ENCODE measurements at places on chromosomes 5 and 9. TPM values are rescaled to one million over a fixed set of nuclear protein-coding genes. Genes with fewer than 3 reads are reported as not detected.
A peak's percentile ranks its signal among the peaks of the same experiment; 100 is the strongest.

Gene PFN3
- not detected for total RNA-seq

Gene ADGRD2
- not detected for total RNA-seq

Gene TAF11L10
- total RNA-seq: not detected

Gene CAVIN4
- not detected for total RNA-seq

Gene MYOZ3
- 0.30 TPM for total RNA-seq

Gene FOXD4L6
- not detected for total RNA-seq

Gene INSYN2B
- 0.60 TPM for total RNA-seq

Gene CDK5RAP2
- 86.5 TPM for total RNA-seq

DNA sequence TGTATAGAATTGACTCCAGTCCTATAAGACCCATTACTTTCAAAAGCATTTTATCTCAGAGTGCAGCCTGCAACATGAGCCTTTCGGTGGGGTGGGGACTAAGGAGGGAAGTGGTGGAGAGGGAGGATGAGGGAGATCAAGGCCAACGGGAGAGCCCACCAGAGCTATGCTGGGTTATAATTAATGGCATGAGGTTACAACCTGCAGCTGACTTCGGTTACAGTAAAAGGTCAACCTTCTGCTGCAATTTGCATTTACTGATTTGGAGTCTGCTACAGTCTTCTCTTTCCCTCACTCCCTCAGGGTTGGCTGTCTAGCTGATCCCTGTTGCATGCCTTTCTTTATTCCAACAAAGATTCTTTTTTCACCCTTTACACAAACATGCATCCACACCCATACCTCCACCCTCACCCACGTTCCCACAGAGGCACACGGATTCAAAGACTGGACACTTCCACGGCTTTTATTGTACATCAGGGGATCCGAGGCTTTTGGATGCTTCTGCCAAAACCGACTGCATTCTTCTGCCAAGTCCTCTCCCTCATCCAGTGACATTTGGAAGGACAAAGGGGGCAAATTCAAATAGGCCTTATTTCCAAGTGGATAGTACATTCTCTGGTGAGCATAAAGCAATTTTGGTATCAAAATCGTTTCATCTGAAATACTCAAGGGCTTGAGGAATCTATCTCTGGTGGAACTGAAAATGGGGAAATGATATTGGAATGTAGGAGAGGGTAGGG lies 381.2 kb downstream of the NFIB start:
- H3K4me3 ChIP-seq: no peak overlapping the region
- H3K36me3 ChIP-seq: no peaks in the 10 kb centered on the region
- peaks cover 12% of the 10 kb centered on the region for H3K4me1 ChIP-seq
- H3K27ac ChIP-seq: no peak overlapping the region
- no peak for DNase-seq
- H3K27me3 ChIP-seq: no peaks in the 10 kb centered on the region

GRCh38 chr5:181053488-181054121 lies 13.5 kb downstream of the BTNL9 start:
- H3K4me1 ChIP-seq: peaks cover 25% of the 10 kb centered on the region
- no peak overlapping the region for H3K27ac ChIP-seq
- H3K4me3 ChIP-seq: peak overlapping the region; percentile 28
- H3K36me3 ChIP-seq: no peaks in the 10 kb centered on the region

DNA sequence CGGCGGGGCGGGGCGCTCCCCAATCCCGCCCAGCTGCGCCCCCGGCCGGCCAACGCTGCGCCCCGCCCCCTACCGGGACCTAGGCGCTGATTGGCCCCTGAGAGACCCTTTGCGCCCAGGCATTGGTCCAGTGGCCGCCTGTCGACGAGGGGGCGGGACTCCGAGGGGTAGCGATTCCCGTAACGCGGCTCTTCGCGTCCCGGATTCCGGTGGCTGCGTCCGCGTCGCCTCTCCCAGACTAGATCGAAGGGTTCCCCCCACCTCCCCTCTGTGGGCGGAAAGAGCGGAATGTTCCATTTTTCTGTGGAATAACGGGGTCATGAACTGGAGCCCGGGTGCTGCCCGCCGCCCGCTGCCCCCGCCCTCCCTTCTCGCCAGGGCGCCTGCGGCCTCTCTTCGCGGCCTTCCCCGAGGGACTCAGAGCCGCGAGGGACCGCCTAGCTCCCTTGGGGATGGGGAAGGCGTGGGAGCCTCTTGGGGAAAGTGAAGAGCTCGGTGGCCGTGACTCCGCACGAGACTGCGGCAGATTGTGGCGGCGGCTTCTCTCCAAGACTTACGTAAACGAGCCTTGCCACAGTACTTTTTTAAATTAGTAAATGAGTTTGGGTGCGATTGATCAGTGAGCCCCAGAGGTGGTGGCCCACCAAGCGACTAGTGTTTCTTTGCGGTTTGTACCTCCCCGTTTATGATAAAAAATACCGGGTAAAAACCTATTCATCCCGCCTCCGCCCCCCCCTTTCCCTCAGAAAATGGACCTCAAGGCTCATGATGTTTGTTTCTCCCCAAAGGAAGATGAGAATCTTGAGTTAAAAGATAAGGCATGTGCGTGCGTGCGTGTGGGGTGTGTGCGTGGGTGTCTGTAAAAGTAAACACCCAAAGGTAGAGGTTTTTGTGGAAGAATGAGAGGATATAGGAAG lies 493 bp upstream of the IL6ST start:
- H3K4me1 ChIP-seq: no peaks in the 10 kb centered on the region
- H3K27me3 ChIP-seq: no peaks in the 10 kb centered on the region
- peak overlapping the region; percentile 93 for H3K4me3 ChIP-seq
- no peaks in the 10 kb centered on the region for H3K36me3 ChIP-seq
- peak overlapping the region; percentile 99 for H3K27ac ChIP-seq

DNA sequence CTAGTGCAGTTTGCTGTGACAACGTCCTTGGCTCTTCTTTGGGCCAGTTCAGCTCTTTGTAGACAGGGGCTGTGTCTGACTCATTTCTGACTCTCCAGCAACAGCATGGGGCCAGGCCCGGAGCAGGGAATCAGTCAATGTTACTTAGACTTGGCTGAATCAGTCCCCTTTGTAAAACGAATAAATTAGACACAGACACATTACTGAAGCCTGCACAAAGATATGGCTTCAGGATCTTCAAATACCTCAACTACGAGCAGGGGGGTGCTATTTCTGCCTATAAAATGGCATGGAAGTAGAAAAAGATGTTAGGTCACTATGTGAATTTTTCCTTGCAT lies 204.7 kb downstream of the TTLL11 start:
- DNase-seq: no peak
- no peak overlapping the region for H3K4me3 ChIP-seq
- H3K4me1 ChIP-seq: peaks cover 48% of the 10 kb centered on the region
- H3K27ac ChIP-seq: peak overlapping the region; percentile 46

DNA sequence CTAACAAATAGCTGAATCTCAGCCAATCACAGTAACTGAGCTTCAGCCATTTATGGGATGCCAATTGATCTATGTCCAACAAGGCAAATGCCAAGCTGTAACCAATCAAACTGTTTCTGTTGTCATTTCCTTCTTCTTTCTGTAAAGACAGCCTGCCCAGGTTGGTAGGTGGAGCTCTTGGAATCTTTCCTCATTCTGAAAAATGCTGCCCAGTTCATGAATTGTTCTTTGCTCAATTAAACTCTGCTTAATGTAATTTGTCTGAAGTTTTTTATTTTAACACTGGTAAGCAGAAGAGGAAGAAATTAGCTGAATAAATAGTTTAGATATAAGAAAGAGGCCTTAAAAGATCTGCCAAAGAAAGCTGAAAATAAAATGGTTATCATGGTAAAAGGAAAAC lies 1235.6 kb downstream of the EFNA5 start:
- no peak for DNase-seq
- no peak overlapping the region for H3K4me3 ChIP-seq
- H3K27me3 ChIP-seq: no peaks in the 10 kb centered on the region
- H3K27ac ChIP-seq: no peak overlapping the region
- H3K36me3 ChIP-seq: no peaks in the 10 kb centered on the region

DNA sequence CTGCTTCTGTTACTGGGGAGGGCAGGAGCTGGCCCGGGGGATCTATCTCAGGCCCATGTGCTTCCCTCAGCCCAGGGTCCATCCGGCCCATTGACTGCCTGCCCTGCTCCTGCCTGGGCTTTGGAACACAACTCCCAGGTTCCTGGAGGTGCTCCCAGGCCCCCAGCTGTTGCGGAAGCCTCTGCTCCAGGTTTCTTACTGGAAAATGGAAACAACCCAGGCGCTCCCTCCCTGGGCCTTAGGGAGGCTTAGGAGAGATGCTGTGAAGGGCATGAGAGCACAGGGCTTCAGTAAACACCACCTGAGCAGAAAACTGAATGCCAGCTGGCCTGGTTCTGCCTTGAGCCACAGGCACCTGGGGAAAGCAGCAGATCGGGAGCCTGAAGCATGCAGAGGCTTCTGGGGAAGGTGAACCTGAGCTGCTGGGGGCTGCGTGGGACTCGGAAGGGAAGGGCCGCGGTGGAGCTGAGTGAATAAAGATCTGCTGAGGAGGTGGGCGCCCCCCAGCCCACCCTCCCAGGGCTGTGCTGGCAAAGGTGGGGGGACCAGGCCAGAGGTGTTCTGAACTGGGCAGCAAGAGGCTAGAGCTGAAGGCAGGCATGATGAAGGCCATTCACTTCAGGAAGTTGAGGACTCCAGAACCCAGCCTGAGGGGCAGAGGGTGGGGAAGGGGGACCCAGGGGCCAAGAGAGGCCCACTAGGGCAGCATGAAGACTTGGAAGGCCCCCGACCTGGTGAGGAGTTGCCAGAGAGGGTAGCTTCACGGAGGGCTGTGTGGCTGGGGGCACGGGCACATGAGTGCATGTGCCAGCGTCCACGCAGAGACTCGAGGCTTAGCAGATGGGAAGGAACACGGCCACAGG lies 64.8 kb downstream of the SHB start:
- no peaks in the 10 kb centered on the region for H3K36me3 ChIP-seq
- no peak overlapping the region for H3K4me3 ChIP-seq
- no peak overlapping the region for H3K27ac ChIP-seq
- H3K4me1 ChIP-seq: no peaks in the 10 kb centered on the region
- no peaks in the 10 kb centered on the region for H3K27me3 ChIP-seq

DNA sequence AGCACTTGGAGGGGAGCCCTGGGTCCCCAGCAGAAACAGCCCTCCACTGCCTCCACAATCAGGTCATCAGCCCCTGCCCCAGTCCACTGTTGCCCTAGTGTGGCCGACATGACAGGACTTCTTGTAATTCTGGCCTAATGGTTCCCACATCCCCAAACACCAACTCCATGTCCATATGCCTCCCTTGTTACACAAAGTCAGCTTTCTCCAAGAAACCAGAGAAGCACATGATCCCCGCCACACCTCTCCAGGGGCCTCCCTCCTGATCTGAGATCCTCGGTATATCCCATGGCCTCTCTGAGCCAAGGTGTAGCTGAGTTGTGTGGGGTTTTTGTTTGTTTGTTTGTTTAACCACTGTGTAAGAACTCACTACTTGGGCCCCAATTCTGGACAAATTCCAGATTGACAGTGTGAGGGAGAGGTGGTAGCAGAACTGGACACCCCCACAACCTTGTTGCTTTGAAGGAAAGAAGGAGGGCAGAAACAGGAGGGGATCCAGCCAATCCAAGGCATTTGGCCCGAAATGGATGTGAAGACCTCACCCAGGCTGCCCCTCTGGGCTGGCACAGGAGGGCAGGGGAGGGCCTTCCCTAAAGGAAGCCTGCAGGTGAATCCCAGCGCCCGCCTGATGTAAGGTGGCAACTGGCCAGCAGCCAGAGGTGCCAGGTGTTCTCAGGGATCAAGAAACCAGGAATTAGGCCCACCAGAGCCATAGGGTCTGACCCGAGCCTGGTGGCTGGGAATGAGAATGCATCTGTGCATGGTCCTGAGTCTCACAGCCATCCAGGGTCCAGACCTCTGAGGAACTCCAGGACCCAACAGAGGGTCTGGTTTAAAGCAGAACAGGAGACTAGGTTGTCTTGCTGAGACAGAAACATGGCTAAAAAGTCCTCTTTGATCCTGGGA lies 13.4 kb downstream of the IRF1 start:
- H3K4me3 ChIP-seq: no peak overlapping the region
- no peaks in the 10 kb centered on the region for H3K27me3 ChIP-seq
- H3K4me1 ChIP-seq: peaks cover 41% of the 10 kb centered on the region
- no peaks in the 10 kb centered on the region for H3K36me3 ChIP-seq
- no peak for DNase-seq
- peak overlapping the region; percentile 57 for H3K27ac ChIP-seq

DNA sequence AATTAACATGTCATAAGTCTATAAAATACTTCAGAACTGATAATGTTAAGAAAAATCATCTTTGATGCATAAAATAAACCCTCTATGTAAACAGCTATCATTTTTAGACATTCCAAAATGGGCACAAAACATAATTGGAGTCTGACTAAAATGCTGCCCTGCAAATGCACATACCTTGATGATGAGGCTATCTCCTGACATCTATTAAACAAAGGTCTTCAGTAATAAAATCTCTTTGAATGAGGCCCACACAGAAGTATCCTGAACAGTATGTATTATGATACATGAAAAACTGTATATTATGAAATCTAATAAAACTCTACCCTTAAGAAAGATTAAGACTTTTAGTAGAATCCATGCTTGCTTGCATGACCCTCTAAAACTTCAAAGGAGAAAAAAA lies 66.1 kb downstream of the FBXL17 start:
- H3K4me1 ChIP-seq: no peaks in the 10 kb centered on the region
- H3K27ac ChIP-seq: no peak overlapping the region
- H3K36me3 ChIP-seq: no peaks in the 10 kb centered on the region
- no peaks in the 10 kb centered on the region for H3K27me3 ChIP-seq

GRCh38 chr5:138054847-138055558 lies 22.1 kb upstream of the FAM13B start:
- no peak overlapping the region for H3K27ac ChIP-seq
- no peak for DNase-seq
- H3K4me3 ChIP-seq: peak overlapping the region; percentile 25
- H3K27me3 ChIP-seq: no peaks in the 10 kb centered on the region

DNA sequence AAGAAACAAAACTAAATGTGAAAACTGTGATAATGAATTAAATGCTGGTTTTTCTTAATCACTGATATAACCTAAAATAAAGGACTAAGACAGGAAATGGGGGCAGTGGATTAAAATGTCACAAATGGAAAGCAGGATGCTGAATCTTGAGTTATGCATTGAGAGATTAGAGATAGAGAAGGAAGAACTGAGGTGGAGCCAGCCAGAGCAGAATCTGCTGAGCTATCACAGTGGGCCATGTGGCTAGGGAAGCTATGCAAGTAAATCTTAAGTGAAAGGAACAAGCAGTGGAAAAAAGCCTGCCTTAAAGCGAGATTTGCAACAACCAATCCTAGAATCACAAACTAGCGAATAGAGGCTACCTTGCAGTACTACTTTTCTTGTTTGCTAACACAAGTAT lies 188.5 kb upstream of the RASA1 start:
- no peaks in the 10 kb centered on the region for H3K27me3 ChIP-seq
- H3K36me3 ChIP-seq: no peaks in the 10 kb centered on the region
- H3K27ac ChIP-seq: no peak overlapping the region
- DNase-seq: no peak

Measured in tibial nerve (tissue), 4 donors.